ENCODE measurements at places on chromosomes 5 and 9.

GRCh38 chr5:179185941-179186411 lies 125.8 kb downstream of the ZNF354C start:
- no peak for DNase-seq

DNA sequence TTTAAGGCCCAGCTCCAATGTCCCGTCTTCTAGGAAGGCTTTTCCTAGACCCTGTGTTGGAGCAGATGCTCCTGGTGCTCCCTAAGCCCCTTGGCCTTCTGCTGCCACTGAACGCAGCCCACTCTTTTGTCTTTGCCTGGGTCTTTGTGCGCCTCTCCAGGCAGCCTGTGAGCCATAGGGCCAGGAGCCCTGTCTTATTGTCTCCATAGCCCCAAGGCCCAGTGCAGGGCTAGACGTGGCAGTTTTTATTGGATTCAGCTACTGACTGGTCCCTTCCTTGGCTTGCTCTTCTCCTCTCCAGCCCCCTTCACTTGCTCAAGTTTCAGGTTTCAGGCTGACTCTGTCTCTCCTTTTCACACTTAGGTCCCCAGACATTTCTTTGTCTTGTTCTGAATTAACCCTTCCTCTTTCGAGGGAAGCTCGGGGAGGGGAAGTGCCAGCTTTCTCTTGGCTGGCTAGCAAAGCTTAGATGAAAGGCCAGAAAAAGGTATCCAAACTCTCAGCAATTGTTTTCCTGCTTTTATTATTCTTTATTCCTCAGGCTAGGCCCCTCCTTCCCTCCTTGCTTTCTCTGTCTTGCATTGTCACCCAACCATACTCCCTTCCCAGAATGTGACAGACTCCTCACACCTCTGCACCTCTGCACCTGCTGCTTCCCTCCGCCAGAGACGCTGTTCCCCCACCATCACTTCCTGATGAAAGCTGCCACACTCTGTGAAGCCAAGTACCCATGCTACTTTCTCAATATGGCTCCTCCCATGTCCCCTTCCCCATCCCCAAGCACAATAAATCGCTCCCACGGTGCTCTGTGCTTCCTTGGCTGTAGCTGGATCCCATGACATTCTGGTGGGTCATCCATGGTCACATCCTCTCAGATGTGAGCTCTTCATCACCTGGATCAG lies 101.6 kb upstream of the CPEB4 start:
- DNase-seq, result no peak

GRCh38 chr9:6576987-6577386 lies 68.5 kb downstream of the GLDC start:
- no peak for DNase-seq

DNA sequence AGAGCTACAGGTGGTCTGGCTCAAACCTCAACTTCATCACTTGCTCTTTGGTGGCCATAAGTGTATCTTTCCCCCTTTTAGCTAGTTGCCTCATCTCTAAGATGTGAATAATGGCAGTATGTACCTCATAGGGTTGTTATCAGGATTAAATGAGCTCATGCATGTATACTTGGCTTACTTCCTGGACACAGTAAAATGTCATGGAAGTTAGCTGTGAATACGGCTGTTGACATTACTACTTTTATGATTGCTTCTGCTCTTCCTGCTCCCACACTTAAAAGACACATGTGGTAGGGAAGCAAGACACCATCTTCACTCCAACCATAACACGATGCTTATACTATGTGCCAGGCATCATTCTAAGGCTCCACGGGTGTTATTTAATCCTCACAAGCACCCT lies 114.5 kb upstream of the GPR151 start:
- no peak for DNase-seq

DNA sequence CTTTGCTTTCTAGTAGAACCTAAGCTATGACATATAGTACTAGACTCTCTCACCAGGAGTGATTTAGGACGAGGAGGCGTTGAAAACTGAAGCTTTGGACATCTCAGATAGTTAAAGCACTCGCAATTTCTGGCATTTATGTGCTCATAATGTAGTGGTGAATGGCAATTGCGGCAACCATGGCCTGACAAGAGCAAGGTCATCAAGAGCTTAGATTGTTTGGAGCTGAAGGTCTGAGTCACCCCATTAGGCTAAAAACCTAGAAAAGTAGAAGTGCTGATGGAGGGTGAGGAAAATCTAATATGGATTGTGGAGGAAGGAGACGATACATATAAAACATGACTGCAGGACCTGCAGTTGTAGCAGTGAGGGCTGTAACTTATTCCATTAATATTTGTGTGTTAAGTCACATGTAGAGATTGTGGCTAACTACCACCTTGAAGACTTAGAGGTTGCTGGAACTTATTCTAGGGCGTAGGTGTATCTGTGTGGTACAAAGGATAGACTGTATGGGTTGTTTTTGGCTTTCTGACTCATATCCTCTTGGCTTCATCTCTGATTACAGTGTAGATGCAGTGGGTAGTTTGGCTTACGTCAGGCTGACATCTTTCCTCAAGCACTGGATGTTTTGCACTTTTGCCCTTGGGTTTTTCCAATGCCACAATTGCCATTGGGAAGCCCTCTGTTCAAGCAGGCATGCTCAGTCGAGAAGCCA lies 138.9 kb upstream of the CDKN2B start:
- peak; percentile 49 for DNase-seq

- DNase-seq, result no peak
Measured at GRCh38 chr5:575636-576035, 36.5 kb upstream of the CEP72 start.

GRCh38 chr9:84271531-84271900 lies 69.0 kb downstream of the SLC28A3 start:
- DNase-seq, result peak; percentile 60

Data from kidney tubule cell (primary cell).